SHP77 (cell line): ENCODE measurements at places on chromosomes 1 and 21.

DNA sequence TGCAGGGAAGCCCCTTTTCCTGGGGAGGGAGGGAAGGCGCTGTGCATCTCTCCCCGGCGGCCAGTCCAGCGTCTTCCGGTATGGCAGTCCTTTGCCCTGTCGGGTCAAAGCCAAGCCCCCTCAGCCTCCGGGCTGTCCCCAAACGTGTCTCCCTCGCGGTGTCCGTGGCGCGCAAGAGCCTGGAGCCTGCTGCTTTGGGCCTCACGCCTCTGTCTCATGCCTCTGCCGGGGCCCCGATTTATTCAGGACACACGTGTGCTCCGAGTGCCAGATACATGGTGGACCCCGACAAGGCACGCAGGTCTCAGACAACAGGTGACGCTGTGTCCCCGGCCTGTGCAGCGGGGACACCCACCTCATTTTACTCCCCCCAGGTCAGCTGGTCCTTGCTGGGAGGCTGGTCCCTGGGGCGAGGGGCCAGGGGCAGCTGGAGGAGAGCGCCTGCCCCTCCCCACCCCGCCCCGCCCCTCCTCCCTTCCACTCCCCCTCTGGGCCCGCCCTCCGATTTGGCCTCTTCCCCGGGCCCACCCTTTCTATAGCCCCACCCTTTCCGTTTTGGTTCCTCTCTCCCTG lies 176.7 kb downstream of the CAMTA1 start:
- peak; percentile 37 for DNase-seq

DNA sequence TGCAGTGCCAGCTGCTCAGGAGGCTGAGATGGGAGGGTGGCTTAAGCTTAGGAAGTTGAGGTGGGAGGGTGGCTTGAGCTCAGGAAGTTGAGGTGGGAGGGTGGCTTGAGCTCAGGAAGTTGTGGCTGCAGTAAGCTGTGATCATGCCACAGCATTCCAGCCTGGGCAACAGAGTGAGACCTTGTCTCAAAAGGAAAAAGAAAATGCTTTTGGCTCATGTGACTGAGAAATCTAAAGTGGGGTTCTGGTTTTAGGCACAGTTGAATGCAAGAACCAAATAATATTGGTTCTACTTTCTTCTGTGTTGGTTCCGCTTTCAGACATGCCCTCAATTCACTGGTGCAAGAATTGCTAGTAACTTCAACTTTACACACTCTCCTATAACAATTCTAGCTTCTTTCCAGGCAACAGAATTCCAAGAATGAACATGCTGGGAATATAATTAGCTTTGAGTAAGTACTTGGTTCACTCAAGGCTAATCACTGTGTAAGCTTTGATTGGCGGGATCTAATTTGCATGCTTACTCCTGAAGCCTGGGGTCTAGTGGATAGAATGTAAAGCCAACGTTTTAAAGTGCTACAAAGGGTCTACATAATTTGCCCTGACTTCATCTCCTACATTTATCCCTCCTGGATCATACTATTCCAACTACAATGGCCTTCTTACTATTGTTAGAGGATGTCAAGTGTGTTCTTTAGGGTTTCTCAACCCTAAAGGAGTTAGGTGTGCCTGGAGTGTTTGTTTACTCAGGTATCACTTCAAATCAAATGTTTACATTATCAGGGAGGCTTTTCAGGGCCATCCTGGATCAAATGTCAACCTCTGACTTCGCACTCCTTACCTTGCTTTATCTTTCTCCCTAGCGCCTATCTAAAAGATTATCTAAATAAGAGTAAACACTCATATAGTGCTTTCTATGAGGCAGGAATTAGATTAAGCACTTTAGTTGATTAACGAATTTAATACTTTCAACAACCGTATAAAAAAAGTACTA lies 115.1 kb downstream of the SLC16A1 start:
- DNase-seq = no peak

DNA sequence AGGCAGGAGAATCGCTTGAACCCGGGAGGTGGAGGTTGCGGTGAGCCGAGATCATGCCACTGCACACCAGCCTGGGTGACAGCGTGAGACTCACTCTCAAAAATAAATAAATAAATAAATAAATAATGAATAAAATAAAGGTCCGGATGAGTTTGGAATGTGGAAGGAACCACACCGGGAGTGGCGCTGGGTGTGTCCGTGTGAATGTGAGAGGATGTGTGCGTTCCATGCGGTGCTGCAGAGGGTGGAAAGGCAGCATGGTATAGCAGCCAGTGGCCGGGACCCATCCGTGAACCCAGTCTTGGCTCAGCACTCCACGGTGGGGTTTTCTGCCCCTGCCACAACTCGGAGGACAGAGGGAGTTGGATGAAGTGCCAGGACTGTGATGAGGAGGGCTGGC lies 56.2 kb upstream of the POFUT2 start:
- DNase-seq = no peak

DNA sequence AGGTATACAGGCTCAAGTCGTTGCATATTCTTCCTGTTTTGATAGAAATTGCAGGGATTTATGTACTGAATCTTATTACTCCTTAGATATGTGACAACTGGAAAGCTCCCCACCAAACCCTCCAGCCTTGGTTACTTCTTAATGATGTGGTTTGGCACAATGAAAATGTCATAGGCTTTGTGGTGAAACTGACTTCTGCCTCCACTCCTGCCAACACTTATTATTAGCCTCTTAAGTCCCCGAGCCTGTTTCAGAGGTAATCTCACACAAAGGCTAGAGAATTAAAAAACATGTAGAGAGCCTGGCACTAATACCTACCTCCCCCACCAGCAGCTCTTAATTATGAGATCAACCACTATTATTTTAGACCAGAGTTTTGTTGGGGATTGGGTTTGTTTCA lies 4.2 kb downstream of the COX20 start:
- DNase-seq = no peak

GRCh38 chr1:30879940-30880677 lies 28.4 kb downstream of the SDC3 start:
- no peak for DNase-seq

DNA sequence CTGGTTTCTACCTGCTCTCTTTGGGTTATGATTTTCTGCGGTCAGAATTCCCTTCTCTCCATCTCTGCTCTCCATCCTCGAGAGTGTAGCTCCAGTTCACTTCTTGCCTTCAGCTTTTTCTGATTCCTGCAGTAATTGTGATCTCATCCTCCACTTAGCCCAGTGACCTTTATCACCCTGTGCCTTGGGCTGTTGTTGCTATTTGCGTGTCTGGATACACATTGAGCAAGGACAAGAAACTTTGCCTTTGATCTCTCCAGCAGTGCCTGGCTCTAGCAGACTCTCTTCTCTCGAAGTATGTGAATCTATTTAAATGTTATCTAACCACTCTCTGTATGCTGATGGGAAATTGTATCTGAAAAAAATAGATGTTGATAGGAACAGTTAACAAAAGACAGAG lies 76.4 kb upstream of the MARK1 start:
- no peak for DNase-seq

GRCh38 chr1:178467837-178468236 lies 28.9 kb downstream of the CLEC20A start:
- DNase-seq = no peak
